ENCODE measurements at places on chromosomes 1 and 21. TPM values are rescaled to one million over a fixed set of nuclear protein-coding genes. Genes with fewer than 3 reads are reported as not detected.

DNA sequence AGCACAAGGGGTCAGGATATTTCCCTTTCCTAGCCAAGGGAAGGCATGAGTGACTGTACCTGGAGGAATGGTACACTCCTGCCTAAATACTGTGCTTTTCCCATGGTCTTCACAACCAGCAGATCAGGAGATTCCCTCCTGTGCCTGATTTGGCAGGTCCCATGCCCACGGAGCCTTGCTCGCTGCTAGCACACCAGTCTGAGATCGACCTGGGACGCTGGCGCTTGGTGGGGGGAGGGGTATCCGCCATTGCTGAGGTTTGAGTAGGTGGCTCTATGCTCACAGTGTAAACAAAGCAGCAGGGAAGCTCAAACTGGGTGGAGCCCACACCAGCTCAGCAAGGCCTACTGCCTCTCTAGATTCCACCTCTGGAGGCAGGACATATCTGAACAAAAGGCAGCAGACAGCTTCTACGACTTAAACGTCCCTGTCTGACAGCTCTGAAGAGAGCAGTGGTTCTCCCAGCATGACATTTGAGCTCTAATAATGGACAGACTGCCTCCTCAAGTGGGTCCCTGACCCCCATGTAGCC lies 486.0 kb upstream of the CHRM3 start:
- no peak overlapping the region for H3K4me3 ChIP-seq
- H3K27me3 ChIP-seq, result no peaks in the 10 kb centered on the region
- H3K27ac ChIP-seq, result no peak overlapping the region
- H3K36me3 ChIP-seq, result no peaks in the 10 kb centered on the region
- DNase-seq, result no peak
- no peaks in the 10 kb centered on the region for H3K4me1 ChIP-seq

DNA sequence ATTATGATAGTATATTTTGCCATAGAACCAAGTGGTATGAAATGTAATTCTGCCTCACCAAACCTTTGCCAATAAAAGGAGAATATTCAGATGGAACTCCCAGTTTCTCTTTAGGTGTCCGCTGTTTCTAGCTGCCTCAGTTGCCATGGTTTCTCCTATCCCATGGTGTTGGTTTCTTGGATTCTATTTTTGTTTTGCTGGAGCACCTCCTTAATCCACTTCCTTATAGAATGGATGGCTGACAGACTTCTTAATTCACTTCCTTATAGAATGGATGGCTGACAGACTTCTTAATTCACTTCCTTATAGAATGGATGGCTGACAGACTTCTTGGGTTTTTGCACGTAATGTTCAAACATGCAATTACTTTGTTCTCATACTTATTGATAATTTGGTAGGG lies 43.7 kb downstream of the ADARB1 start:
- H3K36me3 ChIP-seq, result no peaks in the 10 kb centered on the region
- H3K27me3 ChIP-seq, result no peaks in the 10 kb centered on the region
- H3K4me3 ChIP-seq, result no peak overlapping the region

- peak overlapping the region; percentile 77 for H3K27ac ChIP-seq
- H3K4me1 ChIP-seq, result peaks cover 80% of the 10 kb centered on the region
- DNase-seq, result no peak
Measured at GRCh38 chr1:33009561-33009960, 27.1 kb downstream of the AK2 start.

DNA sequence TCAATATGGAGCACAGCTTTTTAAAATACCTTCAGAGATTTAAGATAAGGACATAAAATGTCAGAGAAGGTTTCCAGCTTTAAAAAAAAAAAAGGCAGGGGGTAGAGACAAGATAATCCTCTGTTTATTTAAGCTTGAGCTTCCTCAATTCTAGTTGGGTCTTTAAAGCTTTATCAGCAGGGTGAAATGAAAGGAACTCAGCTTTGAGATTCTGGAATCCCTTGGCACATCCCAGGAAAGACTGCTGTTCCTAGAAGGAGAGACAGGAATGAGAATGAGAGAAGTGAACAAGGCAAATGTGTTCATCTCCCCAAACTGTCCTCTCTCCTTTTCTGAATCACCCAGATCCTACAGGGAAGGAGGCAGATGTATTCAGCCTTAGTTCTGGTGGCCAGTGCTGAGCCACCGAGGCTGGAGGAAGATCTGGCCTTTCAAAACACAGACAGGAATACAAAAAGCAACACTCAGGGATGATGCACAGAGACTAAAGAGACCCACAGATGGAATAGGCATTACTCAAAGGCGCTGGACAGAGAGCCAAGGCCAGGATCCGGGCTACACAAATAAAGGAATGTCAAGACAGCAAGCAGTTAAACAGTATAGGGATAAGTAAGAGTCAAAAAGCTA lies 385.8 kb upstream of the DUSP10 start:
- H3K36me3 ChIP-seq, result no peaks in the 10 kb centered on the region
- DNase-seq, result no peak
- H3K27ac ChIP-seq, result no peak overlapping the region
- H3K4me3 ChIP-seq, result no peak overlapping the region

- peak; percentile 32 for DNase-seq
- peaks cover 34% of the 10 kb centered on the region for H3K4me1 ChIP-seq
- H3K36me3 ChIP-seq, result no peaks in the 10 kb centered on the region
- peaks cover 31% of the 10 kb centered on the region for H3K27me3 ChIP-seq
- H3K4me3 ChIP-seq, result peak overlapping the region; percentile 75
Measured at GRCh38 chr1:116666187-116667077, 1.1 kb downstream of the IGSF3 start.

The CFHR2 gene
- total RNA-seq, result not detected

All from stomach (tissue), 19 donors.